Stimulated activated CD4-positive, alpha-beta T cell treated with anti-CD3 and anti-CD28 coated beads, Interleukin-2, amount 100 ng/mL, for 4 hours (primary cell): ENCODE measurements at places on chromosomes 6 and 20.

DNA sequence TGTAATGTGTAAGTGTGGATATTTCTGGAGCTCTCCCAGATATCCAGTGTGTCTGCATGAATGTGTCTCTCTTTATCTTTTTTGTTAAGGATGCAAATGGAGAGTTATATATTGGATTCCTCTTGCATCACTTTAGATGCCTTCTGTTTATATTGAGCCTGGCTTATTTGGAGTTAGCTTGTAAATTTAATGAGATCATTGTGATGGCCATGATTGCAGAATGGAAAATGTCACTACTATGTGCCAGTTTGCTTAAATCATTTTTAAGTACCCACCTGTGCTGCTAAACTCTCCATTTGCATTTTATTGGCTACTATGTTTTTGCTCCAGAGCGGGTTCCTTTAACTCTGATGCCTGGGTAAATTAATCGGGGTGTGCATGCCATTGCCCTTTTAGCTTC is 334.8 kb downstream of the UTRN start:
- no peak for DNase-seq

- no peak for DNase-seq
Measured at GRCh38 chr6:51025082-51025777, 206.6 kb downstream of the TFAP2B start.

DNA sequence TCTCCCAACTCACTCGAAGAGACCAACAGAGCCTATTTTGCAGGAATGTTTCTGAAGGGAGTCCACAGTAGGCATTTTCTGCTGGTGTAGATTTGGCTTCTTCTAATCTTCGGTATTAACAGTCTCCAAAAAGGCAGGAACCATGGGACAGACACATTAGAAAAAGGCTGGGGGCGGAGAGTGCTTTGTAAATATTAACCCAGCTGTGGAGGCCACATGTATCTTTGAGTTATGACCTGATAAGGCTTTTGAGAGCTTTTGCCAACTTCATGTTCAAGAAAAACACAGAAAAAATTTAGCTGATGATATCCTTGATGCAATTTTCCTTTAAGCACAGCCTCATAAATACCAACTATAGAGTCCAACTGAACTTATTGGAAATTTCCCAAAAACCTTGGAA is 119.4 kb upstream of the TSHZ2 start:
- DNase-seq = no peak

GRCh38 chr20:58040447-58041290 is 187.8 kb downstream of the ANKRD60 start:
- no peak for DNase-seq

DNA sequence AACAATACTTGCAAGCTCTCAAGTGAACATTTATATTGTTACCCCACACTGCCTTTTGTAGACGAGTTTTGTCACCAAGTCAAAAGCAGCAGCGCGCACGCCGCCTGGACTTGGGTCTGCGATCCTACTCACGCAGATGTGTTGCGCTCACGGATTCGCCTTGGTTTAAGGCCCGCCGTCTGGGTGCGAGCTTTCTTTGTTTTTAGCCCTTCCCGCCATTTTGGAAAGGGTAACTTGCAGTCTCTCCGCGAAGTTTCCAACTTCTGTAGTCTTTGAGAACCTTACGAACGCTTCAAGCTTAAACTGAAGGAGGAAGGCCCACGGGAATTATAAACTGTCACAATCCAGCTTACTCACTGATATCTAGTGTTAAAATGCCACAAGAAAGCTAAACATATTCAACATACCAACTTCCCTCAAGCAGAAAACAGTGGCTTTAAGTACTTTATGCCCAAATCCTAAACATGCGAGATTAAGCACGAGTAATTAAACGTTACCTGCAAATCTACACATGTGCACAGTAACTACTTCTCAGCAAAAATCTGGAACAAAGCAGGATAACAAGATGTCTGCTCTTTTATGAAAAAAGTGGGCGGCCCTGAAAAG is 80.4 kb upstream of the BTN3A2 start:
- peak; percentile 42 for DNase-seq

DNA sequence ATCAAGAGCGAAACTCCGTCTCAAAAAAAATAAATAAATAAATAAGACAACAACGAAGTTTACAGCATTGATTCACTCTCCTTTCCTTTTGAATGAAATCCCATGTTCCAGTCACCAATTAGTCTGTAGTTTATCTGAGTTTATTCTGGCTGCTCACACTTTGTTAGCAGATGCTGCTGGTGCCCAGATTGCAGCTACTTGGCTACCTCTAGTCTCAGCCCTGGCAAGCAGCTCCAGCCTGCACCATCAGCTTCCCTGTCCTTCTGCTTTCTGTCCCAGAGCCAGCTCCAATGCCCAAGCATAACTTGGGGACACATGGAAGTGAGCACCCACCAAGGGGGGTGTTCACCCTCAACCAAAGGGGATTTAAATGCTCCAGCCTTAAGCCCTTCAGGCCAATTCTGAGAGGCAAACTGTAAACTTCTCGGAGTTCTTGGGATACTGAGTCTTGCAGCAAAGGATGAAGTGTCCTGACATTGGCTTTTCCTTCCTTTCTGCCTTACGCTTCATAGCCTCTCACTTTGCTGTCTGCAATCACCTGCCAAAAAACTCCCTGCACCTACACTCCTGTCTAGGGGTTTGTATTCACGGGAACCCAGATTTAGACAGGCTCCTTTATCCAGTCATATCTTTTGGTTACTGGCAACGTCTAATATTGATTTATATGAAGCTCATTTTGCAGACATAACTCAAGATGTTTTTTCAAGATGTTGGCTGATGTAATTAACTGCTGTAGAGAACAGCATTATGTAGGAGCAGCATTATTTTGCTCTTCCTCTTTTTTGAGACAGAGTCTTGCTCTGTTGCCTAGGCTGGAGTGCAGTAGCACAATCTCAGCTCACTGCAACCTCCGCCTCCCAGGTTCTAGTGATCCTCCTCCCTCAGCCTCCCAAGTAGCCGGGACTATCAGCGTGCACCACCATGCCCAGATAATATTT is 9.8 kb upstream of the TASP1 start:
- no peak for DNase-seq
